ENCODE measurements at places on chromosomes 6 and 20.

GRCh38 chr6:108945681-108946159 is 97.5 kb downstream of the ARMC2 start:
- no peak for DNase-seq

GRCh38 chr20:16824664-16825063 is 76.5 kb downstream of the OTOR start:
- DNase-seq, result no peak

GRCh38 chr20:7859356-7859802 is 80.9 kb downstream of the HAO1 start:
- DNase-seq, result peak; percentile 17

DNA sequence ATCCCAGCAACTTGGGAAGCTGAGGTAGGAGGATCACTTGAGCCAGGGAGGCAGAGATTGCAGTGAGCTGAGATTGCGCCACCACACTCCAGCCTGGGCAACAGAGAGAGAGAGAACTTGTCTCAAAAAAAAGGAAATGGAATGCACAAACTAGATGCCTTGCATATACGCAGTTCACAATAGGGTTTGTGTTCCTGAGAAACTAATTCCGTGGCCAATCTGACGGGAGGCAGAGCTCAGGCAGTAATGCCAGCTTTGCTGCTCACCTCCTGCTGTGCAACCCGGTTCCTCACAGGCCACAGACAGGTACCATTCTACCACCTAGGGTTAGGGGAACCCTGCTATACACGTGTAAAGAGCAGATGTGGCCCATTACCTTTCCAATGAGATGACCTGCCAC is 1.4 kb downstream of the CDK5RAP1 start:
- no peak for DNase-seq

DNA sequence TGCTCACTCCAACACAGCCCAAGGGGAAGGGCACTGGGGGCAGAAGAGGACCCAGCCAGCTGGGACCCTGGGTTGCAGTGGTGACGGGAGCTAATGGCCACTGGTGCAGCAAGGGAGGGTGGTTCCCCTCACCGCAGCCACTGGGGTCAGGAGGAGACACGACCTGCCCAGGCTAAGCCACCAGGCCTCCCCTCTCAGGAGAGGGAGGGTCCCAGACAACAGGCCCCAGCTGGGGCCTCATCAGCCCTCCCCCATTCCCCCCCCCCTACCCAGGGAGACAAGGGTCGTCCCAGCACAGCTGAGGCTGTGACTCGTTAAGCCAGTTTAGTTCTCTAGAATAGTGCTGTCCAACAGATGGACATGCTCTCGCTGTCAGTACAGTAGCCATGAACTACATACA is 17.3 kb upstream of the MATN4 start:
- no peak for DNase-seq

- no peak for DNase-seq
Measured at GRCh38 chr6:106560996-106561685, 68.2 kb downstream of the RTN4IP1 start.

DNA sequence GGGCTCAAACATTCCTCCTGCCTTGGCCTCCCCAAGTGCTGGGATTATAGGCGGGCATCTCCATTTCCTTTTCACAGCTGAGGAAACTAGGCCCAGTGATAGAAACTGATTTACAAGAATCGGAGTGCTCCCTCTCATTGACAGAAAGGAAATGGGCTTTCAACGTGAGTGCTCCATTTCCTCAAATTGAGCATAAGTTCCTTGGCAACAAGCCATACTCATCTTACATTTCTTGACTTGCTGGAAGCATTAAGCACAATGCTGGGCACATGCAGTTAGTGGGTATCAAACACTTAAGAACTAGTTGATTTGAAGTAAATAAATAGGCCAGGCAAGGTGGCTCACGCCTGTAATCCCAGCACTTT is 54.7 kb downstream of the FGD2 start:
- no peak for DNase-seq

GRCh38 chr6:154319231-154319858 is 37.3 kb downstream of the IPCEF1 start:
- DNase-seq, result no peak

DNA sequence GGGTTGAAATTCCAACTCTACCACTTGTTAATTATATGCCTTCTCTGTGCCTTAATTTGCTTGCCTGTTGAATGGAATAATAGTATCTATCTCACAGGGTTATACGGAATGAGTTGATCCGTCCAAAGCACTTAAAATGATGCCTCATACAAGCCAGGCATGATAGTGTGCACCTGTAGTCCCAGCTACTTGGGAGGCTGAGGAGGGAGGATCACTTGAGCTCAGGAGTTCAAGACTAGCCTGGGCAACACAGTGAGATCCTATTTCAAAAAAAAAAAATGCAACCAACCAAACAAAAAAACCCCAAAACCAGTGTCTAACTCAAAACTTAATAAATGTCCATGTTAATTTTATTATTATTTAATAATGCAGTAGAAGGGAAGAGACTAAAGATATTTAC is 35.3 kb downstream of the SAMHD1 start:
- no peak for DNase-seq

DNA sequence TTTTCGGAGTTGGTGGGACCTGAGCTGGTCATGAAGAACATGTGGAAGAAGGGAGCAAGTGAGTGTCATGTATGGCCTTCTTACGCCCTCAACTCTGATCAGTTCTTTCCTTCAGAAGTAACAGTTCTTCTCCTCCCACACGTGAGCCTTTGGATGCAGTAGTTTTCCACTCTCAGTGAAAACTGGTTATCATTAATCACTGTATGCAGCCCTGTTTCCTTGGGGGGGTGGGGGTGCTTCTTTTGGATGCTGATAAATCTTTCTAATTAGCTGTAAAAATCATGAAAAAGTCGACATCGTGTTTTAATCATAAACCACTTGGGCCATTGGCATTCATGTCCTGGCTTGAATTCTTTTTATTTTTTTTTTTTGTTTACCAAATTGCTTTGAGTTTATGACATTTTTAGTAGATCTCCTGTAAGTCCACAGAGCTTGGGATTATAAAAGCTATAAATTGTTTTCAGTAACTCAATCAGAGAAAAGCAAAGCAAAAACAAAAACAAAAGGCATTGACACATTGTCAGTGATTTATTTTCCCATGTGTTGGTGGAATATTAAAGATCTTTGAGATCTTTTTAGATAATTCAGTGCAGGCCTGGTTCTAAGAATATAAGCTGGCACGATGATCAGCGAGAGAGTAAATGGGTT is 84.8 kb downstream of the TRMT11 start:
- no peak for DNase-seq

GRCh38 chr20:45029884-45030283 is 63.6 kb downstream of the STK4 start:
- DNase-seq, result no peak

DNA sequence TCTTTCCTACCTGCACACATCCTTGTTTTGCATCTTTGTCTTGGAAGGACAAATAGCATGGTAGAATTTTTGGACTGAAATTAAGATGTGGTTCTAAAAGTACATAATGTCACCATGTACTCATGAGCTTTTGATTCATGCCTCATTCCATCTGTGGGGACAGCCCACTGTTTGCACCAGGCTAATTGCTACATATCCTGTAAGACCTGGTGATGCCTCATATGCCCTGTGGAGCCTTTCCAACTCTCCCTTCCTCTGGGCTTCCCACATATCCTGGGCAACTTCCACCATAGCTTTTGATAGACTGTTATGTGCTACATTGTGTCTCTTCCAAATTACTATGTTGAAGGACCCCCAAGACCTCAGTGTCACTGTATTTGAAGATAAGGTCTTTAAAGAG is 213.6 kb upstream of the PREP start:
- no peak for DNase-seq

- DNase-seq, result no peak
Measured at GRCh38 chr6:37576336-37576737, 76.6 kb upstream of the CCDC167 start.

DNA sequence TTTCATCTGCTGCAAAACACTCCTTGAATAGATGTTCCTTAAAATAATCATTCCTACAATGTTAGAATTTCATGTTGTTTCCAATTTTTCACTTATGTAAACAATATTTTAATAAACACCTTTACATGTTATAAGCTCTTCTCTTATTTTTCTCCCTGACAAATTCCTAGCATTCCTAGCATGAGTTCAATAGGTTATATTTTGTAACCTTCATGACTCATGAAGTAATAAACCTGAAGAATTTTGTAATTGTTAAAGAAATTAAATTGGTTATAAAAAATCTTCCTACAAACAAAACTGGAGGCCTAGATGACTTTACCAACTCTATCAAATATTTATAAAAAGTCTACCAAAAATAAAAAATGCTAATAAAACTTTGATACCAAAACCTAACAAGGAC is 66.3 kb downstream of the NT5E start:
- DNase-seq, result no peak

DNA sequence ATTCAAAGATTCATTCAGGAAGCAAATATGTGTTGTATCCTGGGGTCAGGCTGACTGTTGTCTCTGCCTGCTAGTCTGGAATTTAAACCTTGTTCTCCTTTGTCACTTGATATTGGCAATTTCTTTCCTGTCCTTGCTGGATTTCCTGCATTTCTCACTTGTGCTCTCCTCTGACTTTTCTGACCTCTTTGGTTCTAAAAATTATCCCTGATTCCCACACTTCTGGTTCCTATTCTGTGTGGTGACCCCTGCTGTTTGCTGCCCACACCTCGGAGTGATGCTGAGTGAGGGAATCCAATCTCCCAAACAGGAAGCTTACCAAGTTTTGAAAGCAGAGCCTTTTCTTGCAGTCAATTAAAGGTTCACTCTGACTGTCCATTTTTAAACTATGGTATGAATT is 345.3 kb downstream of the CDKAL1 start:
- DNase-seq, result no peak

DNA sequence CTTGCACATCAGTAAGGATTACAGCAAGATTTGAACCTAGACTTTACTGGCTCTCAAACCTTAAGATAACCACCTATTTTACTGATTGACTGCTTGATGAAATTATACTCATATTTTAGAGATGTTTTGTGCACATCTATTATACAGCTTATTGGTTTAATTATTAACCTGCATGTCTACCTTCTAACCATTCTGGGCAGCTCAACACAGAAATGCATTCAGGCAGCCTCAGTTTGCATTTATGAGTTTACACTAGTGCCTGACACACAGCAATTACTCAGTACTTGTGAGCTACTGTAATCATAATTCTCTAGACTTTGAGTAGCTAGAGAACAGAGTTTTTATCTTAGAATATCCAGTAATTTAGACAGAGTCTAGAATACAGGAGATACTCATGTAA is 273.9 kb upstream of the THEMIS start:
- DNase-seq, result peak; percentile 33

DNA sequence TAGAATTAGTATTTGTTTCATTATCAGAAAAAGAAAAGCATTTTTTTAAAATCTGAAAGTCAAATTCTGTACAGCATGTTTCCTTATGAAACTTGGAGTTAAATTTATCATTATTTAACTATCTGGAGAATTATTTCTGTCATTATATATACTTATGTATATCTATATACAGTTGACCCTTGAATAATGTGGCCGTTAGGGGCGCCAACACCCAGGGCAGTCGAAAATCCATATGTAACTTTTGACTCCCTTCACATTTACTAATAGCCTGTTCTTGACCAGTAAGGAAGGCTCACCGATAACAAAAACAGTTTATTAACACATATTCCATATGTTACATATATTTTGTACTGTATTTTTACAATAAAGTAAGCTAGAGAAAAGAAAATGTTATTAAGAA is 341.2 kb downstream of the ADGRB3 start:
- DNase-seq, result no peak

DNA sequence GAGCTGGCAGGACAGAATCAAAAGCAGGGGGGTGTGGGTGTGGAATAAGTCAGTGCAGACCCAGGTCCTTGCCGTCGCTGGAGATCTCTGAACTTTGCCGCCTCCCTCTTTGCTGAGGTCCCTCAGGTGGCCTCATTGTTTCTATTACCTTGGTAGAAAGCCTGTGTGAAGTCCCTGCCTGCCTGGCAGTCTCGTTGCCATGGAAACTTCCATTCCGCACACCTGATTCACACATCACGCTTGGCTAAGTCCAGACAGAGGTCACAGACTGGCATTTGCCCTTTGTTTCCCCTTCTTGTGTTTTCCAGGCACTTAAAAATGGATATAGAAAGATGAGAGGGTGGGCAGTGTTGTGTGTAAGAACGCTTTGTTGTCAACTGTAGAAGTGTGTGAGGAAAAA is 260.6 kb downstream of the PRL start:
- DNase-seq, result peak; percentile 87

- DNase-seq, result no peak
Measured at GRCh38 chr6:15921243-15921642, 207.6 kb upstream of the MYLIP start.

DNA sequence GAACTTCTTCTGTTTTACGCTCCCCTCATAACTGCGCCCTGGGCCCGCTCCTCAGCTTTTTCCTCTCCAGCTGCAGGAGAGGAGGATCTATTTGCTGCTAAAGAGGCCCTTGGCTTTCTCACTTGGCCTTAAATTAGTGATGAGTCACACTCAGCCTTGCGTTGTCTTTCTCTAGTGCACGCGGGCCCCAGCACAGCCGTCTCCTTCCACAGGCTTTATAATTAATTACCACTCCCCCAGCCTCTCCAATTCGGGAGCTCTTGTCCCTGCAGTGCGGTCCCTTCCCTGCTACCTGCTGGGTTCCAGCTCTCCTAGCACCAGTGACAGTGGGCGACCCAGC is 25.2 kb downstream of the PACSIN1 start:
- DNase-seq, result peak; percentile 27

- DNase-seq, result no peak
Measured at GRCh38 chr6:34128045-34128444, 17.8 kb downstream of the GRM4 start.

DNA sequence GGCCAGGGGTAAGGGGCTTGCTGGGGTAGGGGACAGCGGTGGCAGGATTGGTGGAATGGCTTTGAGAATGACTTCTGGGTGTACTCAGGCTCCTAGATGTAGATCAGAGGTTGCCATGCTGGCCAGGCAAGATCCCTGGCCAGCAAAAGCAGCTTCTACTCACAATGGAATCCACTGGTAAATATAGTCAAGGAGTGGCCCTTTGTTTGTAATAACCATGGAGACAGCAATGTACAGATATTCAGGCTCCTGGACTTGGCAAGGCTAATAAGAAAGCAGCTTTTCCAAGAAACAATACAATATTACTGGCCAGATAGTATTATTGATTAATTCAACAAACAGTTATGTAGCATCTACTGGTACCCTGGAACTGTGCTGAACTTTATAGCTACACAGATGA is 37.9 kb downstream of the CDH26 start:
- no peak for DNase-seq

DNA sequence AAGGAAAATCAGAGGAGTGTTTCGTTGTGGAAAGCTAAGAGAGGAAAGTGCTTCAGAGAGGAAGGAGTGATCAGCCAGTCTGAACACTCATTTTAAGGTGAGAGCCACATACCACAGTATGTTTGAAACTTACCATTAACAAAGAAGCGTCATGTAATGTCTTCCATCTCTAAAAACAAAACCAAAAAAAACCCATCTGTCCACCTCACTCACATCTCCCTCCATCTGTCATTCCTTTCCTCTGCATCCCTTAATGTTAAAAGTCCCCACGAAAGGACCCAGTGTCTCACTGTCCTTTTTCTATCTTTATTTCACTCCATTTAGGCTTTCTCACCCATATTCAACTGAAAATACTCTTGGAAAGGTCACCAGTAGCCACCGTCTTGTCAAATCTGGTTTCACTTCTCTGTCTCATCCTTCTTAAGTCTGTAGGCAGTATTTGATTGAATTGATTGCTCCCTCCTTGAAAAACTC is 59.4 kb upstream of the GNRH2 start:
- DNase-seq, result no peak

- no peak for DNase-seq
Measured at GRCh38 chr6:10099529-10100140, 315.2 kb downstream of the TFAP2A start.

GRCh38 chr6:31907158-31907813 is 5.4 kb upstream of the ZBTB12 start:
- DNase-seq, result no peak
